Stimulated activated CD8-positive, alpha-beta memory T cell treated with anti-CD3 and anti-CD28 coated beads, Interleukin-4, amount 100 ng/mL, for 1 hour (primary cell): ENCODE measurements at places on chromosomes 11 and 22.

GRCh38 chr11:130782361-130783222, 133.7 kb downstream of the SNX19 start:
- no peak for DNase-seq

GRCh38 chr11:13012056-13012661, 3.0 kb downstream of the RASSF10 start:
- DNase-seq, result no peak

GRCh38 chr11:113540416-113541330, 65.5 kb upstream of the DRD2 start:
- no peak for DNase-seq

GRCh38 chr22:42639541-42640241, 710 bp downstream of the ATP5MGL start:
- no peak for DNase-seq

DNA sequence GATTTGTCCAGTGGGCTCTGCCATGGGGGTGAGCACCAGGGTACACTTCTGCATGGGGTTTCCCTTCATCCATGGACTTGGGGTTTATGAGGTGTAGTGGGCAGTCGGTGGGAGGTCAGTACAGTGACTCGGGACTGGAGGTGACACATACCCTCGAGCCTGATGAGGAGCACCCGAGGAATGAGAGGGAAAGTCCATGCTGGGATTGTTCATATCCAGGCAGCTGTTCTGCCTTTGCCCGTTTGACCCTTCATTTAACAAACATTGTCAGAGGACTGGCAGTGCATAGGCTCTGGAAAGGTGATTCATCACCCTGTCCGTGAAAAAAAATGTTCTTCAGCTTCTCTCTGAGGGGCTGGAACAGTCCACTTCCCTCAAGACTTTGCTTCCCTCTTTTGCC, 2.7 kb downstream of the NAV2 start:
- DNase-seq, result no peak

DNA sequence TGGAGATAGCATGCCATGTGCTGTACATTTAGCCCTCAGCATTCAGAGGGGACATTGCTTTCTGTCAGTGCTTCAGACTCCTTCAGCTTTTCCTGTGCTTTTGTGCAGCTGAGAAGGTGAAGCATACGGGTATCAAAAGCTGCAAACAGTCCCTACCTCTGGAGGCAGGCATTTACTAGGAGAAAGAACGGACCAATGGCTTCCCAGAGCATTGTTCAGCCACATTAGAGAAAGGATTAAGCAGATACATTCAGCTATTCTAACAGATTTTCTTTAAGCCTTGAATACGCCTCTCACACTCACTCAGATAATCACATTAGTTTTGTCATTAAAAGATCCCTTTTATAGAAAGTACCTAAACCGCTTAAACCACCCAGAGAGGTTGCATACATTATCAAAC, 80.7 kb upstream of the FAM181B start:
- DNase-seq, result no peak

GRCh38 chr11:31957674-31958073, 133.2 kb upstream of the RCN1 start:
- DNase-seq, result no peak

GRCh38 chr22:42275970-42276369, 5.5 kb upstream of the TCF20 start:
- no peak for DNase-seq

DNA sequence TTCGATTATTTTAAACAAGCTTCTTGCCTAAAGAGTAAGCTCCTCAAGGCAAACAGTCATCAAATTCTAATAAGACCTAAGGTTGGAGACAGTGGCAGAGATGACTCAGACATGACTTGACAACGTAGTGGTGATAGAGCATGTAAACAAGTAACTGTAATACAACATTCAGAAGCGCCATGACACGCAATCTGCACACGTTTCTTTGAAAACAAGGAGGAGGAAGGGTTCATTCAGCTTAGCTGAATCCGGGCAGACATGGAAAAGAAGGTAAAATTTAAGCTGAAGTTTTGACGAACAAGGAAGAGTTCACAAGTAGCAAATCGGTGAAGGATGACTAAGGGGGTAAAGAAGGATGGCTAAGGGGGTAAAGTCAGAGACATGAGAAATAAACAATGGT, 152.4 kb upstream of the ZC3H12C start:
- no peak for DNase-seq

DNA sequence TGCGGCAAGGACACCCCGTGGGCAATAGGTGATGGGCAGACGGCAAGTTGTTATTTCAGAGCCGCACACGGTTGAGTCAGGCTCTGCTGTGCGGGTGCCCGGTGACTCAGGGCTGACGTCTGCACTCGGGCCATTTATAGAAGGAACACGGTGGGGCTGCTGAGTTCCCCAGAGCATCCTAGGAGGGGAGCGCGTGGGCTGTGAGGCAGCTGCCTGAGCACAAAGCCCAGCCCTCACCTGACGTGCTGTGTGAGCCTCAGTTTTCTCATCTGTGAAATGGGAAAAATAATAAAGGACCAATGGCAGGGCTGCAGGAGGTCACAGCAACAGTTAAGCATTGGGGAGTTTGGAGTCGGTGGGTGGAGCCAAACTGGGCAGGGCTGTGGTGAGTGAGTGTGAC, 11.3 kb upstream of the RHOD start:
- DNase-seq, result no peak

DNA sequence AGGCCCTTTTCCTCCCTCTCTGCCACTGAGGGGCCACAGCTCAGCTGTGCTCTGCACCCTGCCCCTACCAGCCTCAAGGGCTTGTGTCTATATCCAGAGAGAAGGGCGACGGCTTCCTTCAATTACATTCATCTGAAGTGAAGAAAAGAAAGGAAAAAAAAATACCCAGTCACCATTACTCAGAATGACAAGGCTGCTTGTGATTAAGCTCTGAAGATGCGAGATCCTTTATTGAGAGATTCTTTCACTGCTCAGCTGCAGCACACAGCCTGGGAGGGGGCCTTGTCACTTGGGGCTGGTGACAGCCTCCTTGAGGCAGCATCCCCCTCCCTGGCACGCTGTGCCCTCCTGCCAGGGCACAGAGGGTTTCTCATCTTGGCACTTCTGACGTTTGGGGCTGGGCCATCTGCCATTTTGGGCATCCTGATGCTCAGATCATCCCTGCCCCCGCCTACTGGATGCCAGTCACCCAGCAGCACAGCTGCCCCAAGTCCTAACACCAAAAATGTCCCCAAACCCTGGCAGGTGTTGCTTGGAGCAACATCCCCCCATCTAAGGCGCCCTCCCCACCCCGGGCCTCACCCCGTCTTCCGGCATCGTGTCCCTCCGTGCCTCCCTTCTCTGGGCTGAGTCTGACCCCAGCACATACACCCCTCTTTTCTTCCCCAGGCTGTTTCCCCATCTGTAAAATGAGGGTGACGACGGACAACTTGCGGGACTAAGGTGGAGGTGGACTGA, 1394.7 kb downstream of the BRD1 start:
- no peak for DNase-seq

DNA sequence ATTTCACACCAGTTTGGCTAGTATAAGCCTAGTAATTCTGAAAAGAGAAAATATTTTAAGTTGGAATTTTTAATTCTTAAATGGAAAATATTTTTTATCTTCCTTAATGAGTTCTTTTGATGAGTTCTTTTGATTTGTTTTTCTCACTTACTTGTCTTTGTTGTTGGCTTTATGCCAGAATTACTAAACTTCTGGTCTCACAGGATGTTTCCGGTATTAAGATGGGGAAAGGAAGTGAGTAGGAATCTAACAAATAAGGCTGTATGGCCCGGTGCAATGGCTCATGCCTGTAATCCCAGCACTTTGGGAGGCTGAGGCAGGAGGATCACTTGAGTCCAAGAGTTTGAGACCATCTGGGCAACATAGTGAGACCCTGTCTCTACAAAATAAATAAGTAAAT, 106.4 kb downstream of the ARHGAP42 start:
- no peak for DNase-seq

GRCh38 chr11:94871491-94872185, 101.7 kb downstream of the CWC15 start:
- no peak for DNase-seq

- DNase-seq, result no peak
Measured at GRCh38 chr11:3853899-3854659, 1.4 kb upstream of the STIM1 start.

DNA sequence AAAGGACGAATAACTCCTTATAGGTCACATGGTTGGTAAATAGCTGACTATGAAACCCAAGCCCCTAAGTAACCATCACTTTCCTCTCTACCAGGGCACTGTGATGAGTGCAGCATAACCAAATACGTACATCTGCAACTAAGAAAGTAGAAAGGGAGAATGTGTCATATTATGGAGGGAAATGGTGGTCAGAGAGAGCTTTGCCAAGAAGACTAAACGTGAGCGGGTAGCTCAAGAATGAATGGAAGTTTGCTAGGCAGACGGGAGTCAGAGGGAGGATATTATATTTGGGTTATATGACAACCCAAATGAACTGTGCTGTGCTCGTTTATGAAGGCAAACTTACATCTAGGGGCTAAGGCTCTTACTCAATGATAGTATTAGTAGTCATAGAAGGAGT, 537.3 kb downstream of the OPCML start:
- DNase-seq, result no peak

- DNase-seq, result no peak
Measured at GRCh38 chr11:45713573-45713972, 48.2 kb upstream of the CHST1 start.

- no peak for DNase-seq
Measured at GRCh38 chr11:74397501-74398243, 561 bp downstream of the PGM2L1 start.
